Endothelial cell of umbilical vein (primary cell): ENCODE measurements at places on chromosomes 1 and 21. TPM values are rescaled to one million over a fixed set of nuclear protein-coding genes. Genes with fewer than 3 reads are reported as not detected.

GRCh38 chr1:81912383-81912782, 111.6 kb downstream of the ADGRL2 start:
- no peak for DNase-seq

SPRR2F gene
- not detected in 2 replicates for total RNA-seq

GRCh38 chr1:26861286-26861701, 1.7 kb upstream of the SFN start:
- DNase-seq: no peak

BTBD8 gene
- total RNA-seq: 1.5 and 1.7 TPM in 2 replicates

- DNase-seq: peak; percentile 15
These were observed 235.4 kb downstream of the PBX1 start for GRCh38 chr1:164794356-164794755.

DNA sequence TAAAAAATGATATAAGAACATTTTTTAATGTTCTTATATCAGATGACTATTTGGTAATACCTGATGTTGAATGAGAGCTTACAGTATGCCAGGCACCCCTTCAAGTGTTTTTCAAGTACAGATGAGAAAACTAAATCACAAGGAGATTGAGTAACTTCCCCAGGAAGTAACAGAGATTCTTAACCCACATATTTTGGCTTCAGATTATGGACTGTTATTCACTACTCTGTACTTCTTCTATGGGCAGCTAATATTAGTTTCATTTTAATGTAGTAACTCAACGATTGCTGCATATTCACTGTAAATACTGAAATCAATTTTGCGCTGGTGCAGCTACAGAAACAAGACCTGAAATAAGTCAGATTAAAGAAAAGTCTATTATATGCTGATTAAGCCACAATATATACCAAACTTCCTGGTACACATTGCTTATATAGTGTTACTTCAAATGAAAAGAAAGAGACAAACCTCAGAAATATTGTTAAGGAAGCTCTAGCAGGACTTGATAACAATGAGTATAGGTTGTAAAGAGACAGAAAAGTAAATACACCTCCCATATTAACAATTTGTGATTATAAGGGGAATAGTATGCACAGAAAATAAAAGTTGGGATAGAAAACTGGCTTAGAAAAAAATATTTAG, 19.7 kb downstream of the DPYD start:
- peak; percentile 86 for DNase-seq

DNA sequence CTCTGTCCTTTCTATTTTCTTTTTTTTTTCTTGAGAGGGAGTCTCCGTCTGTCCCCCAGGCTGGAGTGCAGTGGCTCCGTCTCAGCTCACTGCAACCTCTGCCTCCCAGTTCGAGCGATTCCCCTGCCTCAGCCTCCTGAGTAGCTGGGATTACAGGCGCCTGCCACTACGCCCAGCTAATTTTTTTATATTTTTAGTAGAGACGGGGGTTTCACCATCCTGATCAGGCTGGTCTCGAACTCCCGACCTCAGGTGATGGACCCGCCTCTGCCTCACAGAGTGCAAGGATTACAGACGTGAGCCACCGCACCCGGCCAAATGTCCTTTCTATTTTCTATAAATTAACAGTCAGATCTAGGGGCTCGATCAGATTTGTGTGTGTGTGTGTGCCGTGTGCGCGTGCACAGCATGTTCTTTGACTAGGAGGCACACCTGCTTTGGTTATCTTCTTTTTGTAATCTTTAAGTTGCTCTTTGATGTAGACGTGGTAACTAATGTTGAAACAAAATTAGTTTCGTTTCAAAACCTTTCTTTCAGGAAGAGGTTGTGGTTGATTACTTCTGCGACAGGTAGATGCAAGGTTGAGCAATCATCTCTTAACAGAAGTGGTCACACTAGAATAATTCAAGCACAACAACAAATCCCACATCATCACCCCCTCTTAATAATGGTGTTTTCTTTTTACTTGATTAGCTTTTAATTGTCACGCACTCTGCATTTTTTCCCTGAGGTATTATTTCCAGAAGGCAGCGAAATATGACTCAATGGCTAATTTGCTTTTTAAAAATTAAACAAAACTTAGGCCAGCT, 779 bp upstream of the DEGS1 start:
- no peak for DNase-seq

- peak; percentile 40 for DNase-seq
These were observed 2.1 kb upstream of the UBE2T start for GRCh38 chr1:202343652-202344349.

- no peak for DNase-seq
These were observed 2.6 kb upstream of the TMEM82 start for GRCh38 chr1:15739745-15740144.

DNA sequence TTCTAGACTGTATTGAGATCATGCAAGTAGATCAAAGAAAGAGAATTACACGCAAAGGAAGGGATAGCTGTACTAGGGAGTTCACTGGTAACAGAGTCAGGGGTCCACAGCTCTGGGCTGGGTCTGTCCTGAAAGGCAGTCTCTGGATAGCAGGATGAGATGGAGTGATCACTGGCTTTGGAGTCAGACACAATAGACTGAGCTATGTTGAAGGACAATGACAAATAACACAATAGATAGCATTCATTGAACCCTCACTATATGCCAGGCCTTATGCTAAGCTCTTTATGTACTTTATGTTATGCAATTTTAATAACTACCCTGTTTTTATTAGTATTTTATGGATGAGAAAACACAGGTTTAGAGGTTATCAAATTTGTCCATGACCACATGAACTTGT, 10.0 kb upstream of the DNAJC6 start:
- no peak for DNase-seq

KCNE2 gene
- total RNA-seq: not detected in 2 replicates

- no peak for DNase-seq
These were observed 118.2 kb downstream of the RIPK4 start for GRCh38 chr21:41648591-41649031.
